ENCODE measurements at places on chromosomes 2 and 18. TPM values are rescaled to one million over a fixed set of nuclear protein-coding genes. Genes with fewer than 3 reads are reported as not detected.

DNA sequence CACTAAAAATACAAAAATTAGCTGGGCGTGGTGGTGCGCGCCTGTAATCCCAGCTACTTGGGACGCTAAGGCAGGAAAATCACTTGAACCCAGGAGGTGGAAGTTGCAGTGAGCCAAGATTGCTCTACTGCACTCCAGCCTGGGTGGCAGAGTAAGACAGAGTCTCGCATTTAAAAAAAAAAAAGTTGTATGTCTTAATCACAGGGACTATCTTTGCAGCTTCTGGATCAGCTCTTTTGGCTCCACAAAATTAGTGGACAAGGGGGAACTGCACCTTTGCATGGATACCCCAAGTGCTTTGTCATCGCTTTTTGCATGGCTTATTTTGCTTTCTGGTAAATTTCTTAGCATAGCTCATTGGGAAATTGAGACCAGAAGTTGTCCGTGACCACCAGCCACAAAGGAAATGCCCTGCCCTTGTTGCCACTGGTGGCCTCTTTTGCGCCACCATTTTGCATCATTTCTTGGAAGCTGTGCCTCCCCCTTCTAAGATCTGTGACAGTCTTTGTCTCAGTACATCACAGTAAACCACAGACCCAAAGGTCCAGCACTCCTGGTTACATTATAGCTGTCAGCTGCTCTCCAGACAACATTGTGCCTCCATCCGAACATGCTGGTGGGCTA, 43.9 kb upstream of the PCBP1 start:
- DNase-seq: no peak

DNA sequence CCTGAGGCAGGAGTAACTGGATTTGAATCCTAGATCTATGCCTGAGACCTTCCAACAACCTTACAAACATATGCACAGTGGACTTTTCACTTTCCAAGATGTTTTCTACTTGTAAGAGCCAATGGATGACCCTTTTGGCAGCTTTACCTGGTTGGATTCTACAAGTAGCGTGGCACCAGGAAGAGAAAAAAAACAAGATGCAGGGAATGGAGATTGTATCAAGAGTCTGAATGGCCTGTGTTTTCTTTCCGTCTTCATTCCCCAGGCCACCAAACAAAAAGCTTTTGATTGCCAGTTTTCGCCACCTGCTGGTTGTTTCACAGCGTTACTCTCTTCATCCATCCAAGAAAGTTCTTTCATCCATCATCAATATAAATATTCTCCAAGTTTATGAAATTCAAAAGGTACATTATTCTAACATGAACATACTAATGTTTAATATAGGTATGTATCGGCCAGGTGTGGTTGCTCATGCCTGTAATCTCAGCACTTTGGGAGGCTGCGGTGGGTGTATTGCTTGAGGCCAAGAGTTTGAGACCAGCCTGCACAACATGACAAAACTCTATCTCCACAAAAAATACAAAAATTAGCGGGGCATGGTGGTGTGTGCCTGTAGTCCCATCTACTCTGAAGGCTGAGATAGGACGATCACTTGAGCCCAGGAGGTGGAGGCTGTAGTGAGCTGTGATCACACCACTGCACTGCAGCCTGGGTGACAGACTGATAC, 3.5 kb upstream of the BCL2 start:
- DNase-seq: peak; percentile 74

DNA sequence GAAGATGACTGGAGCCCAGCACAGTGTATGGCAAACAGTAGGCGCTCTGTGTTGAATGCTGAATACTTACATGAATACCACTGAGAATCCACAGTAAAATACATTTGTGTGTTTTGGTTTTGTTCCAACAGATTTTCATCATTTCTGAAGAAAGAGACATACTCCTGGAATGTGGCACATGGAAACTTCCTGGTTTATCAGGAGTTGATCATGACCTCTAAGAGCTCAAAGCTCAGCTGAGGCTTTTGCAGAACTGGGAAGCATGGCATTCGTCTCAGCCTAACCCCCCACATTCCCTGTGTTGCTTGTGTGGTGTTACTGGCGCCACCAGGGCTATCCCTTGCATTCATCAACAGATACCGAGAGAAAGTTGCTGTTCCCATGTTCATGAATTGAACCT, 316.9 kb upstream of the REV1 start:
- DNase-seq: no peak

- no peak for DNase-seq
These were observed at the start of gene SIX3 for GRCh38 chr2:44941551-44942234. Gene SIX3 (plus strand): TSS chr2:44941702. CDS start chr2:44942105, 403 bp downstream.

IL1R2 gene
- 0.47 TPM for polyA plus RNA-seq

- no peak for DNase-seq
These were observed 108.8 kb downstream of the FAM117B start for GRCh38 chr2:202743613-202744012.

DNA sequence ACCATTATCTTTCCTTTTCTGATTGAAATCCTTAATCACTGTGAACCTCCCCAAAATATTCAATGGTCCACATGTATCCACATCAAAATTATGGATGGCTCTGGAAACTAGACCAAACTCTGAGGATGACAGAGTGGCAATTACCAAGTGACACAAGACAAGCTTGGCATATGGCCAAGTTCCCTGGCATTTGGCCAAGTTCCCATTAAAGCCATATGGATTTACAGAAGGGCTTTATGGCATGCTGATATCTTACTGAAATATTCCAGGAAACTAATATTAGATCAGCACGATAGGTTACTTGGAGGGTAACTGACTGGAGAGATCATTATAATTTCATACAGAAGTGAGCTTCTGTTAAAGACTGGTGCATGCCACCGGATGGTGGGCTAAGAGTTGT, 21.9 kb upstream of the CERS6 start:
- no peak for DNase-seq

TNFAIP6 gene
- polyA plus RNA-seq: 1.4 TPM

DNA sequence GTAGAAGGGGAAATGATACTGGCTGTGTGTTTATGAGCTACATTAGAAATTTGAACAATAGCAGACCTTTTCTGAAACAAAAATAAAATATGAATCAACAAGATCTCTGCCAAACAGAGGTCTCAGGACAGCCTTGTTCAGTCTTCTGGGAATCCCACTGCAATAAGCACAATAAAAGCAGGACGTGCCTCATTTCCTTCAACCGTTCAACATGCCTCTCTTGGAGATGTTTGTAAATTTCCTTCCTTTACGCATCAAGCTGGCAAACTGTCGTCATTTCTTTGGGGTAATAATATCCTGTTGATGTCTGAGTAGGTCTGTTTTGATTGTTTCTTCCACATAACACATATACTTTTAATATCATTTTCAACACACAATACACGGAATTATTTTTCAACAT, 77.2 kb downstream of the TCF4 start:
- peak; percentile 45 for DNase-seq

CD207 gene
- polyA plus RNA-seq: not detected

- DNase-seq: no peak
These were observed 79.0 kb downstream of the TMEM18 start for GRCh38 chr2:598058-598802.

FAM228A gene
- polyA plus RNA-seq: 1.3 TPM

GRCh38 chr18:63890950-63891304, 3.4 kb downstream of the SERPINB2 start:
- no peak for DNase-seq

GRCh38 chr2:143001501-143001900, 124.0 kb downstream of the KYNU start:
- DNase-seq: no peak

TMEM178A gene
- polyA plus RNA-seq: 102 TPM

GRCh38 chr2:105455488-105456003, 56.7 kb upstream of the FHL2 start:
- DNase-seq: no peak

DNA sequence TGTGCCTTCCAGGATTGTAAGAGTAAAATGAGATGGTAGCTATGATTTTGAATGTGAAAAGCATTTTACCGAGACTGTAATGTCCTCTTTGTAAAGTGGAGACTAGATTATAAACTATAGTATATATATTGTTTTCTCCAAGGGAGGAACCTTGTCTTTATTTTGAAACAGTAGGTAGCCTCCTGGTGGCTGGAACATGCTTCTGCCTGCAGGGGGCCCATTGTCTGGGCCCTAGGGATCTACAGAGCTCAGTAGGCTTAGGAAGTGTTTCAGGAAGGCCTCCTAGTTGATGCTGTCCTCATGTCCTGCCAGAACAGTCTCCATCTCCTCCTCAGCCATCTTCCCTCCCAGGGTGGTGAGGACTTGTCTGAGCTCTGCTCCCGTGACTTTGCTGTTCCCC, 3.0 kb downstream of the PIKFYVE start:
- DNase-seq: no peak

C2orf66 gene
- polyA plus RNA-seq: 0.98 TPM

- no peak for DNase-seq
These were observed 23.5 kb downstream of the DPP4 start for GRCh38 chr2:162050513-162050961.

DNA sequence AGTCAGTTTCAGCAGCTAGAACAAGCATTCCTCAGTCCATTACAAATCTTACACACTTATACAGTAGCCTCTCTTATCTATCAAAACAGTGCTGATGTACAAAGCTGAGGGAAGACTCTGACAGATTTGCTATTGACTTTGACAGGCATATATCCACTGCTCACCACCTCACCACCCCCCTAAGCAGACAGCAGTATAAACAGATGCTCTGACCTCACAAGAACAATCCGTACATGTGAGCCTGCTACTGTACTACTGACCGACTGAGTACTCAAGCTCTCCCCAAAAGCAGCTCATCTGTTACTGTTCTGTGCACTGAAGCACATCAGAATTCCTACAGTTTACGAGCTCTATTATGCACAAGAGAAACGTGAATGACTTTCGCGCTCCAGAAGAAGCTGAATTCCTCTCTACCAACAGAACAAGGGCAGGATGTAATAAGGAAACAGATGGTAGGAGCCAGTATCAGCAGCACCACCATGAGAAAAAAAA, 95.6 kb upstream of the PDE1A start:
- DNase-seq: peak; percentile 18

CPO gene
- 1.7 TPM for polyA plus RNA-seq

DNA sequence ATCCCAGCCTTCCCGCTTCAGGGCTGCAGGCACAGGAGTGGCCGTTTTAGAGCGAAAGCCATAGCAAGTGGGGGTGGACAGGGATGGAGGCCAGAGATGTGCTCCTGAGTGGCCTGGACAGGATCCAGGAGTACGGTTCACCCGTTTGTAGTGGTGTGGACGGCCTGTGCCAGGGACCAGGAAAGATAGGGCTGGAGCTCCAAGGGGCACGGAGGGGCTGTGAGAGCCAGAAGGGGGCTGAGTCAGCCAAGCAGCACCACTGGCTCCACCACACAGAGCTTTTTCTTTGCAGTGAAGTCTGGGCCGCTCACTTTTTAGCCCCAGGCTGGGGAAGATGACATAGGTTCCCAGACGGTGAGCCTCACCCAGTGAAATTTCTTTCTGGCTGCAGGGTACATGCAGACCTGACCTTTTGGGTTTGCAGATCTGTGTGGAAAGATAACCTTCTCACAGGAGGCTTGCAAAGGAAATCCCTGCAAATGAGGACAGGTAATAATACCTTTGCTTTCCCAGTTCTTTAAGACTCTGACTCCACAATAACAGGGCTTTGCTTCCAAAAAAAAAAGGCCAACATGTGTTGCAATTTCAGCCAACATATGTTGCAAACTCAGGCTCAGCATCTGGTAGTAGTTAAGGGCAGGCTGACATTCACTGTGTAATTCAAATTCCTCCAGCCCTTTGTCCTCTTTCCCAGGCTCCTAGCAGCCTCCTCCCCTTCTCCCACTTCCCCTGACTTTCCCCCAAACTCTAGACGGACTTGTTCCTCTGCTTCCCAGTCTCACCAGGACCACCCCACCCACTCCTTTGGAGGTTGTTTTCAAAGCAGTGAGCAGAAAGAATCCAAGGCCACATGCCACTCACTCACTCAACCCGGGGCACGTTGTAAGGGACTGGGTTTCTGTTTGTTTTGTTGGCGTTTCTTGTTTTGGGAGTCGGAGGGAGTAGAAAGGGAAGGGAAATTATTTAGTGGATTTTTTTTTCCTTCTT, 20.3 kb upstream of the LAPTM4A start:
- DNase-seq: peak; percentile 64
